ENCODE measurements at places on chromosomes 12 and 14.

DNA sequence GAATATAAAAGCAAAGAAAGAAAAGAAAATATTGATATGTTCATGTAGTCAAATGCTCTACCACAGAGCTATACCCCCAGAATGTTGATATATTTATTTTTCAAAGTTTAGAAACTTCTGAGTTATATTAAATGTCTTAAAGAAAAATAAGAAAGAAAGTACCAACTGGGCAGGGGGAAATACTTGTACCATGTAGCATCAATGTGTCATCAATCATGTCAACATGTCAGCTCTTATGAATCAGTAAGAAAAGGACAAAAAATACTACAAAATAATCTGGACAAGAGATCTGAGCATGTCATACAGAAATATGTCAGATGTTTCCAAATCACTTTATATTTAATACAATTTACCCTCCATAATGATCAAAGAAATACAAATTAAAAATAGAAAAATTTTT lies 595.1 kb upstream of the ATP2B1 start:
- DNase-seq, result no peak

DNA sequence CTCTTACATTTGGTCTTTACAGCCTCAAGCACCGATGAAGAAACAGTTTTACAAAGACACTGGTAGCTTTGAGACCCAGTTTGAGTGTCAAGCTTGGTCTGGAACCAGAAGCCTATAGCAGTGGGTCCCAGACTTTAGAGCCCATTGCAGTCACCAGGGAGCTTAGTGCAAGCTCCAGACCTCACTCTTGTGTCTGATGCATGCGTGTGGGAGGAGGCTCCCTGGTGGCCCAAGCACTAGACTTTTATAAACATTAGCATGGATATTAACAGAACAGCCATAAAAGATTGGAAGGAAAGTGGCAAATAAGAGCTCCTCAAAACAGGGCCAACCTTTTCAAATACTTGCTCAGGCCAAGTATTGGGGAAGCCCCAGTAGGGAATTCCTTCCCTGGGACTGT lies 45.5 kb downstream of the SLC8B1 start:
- no peak for DNase-seq

GRCh38 chr14:54364555-54365415 lies 32.0 kb upstream of the CDKN3 start:
- no peak for DNase-seq

DNA sequence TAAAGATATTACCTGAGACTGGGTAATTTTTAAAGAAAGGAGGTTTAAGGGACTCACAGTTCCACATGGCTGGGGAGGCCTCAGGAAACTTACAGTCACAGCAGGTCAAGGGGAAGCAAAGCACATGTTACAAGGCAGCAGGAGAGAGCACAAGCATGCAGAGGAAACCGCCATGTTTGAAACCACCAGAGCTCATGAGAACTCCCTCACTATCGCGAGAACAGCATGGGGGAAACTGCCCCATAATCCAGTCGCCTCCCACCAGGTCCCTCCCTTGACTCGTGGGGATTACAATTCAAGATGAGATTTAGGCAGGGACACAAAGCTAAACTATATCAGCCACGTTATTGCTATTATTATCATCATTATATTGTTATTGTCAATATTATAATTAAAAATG lies 138.7 kb downstream of the RIMBP2 start:
- no peak for DNase-seq

GRCh38 chr12:57479376-57480115 lies at the start of gene ARHGAP9:
Gene ARHGAP9, minus strand, starts transcription at chr12:57479866. Its CDS starts 460 bp downstream, at chr12:57479406.
- peak; percentile 80 for DNase-seq

DNA sequence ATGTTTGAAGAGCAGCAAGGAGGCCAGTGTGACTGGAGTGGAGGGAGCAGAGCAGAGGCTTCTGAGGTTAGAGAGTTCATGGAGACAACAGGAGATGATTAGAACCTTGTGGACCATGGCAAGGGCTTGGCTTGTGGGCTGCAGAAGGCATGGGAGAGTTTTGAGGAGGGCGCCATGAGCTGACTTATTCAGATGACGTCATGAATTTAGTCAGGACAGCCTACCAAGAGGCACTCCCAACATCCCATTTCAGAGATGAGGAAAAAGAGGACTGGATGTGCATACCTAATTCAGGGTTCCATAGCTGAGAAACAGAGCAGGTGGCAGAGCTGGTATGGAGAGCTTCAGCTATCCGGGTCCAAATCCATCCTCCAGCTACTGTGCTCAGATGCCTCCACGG lies 101.8 kb downstream of the PLXNC1 start:
- no peak for DNase-seq

- no peak for DNase-seq
Measured at GRCh38 chr12:63023926-63024325, 89.0 kb upstream of the PPM1H start.

DNA sequence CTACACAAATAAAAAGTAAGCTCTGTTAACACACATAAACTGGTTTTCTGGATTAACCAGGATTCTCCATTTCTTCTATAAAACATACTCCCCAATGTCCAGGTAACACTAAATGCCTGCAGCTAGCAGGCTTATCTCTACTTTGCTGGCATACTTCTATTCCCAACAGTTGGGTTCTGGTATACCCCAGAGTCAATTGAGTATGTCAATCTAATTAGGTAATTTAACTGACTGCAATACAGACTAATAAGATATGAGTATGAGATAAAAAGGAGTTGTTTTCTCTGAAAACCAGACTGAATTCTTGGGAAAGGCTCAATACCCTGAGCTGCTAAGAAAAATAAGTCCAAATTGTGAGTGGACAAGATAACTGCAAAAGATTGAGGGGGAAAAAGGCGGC lies 9.4 kb upstream of the NT5DC3 start:
- no peak for DNase-seq

- DNase-seq, result no peak
Measured at GRCh38 chr14:65997347-65997746, 488.8 kb upstream of the CCDC196 start.

GRCh38 chr12:111766608-111767361 lies at the start of gene ALDH2:
Gene ALDH2, plus strand, starts transcription at chr12:111766933. Its CDS starts 50 bp downstream, at chr12:111766983.
- peak; percentile 77 for DNase-seq

DNA sequence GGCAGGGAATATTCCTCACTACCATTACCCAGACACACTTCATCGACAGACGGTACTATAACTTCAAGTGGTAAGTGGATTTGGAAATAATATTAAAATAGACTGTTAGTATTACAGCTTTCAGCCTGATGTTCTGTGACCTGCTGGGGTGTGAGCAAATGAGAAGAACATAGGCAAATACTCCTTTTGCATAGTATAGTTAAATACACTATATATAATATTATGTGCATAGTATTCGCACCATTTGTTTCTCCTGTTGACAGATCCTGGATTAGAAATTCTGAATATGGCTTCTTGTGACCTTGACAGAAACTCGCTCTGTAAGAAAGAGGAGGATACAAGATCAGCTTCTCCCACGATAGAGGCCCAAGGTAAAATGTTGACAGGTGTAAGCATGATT lies 115.6 kb downstream of the DNAI7 start:
- DNase-seq, result no peak

DNA sequence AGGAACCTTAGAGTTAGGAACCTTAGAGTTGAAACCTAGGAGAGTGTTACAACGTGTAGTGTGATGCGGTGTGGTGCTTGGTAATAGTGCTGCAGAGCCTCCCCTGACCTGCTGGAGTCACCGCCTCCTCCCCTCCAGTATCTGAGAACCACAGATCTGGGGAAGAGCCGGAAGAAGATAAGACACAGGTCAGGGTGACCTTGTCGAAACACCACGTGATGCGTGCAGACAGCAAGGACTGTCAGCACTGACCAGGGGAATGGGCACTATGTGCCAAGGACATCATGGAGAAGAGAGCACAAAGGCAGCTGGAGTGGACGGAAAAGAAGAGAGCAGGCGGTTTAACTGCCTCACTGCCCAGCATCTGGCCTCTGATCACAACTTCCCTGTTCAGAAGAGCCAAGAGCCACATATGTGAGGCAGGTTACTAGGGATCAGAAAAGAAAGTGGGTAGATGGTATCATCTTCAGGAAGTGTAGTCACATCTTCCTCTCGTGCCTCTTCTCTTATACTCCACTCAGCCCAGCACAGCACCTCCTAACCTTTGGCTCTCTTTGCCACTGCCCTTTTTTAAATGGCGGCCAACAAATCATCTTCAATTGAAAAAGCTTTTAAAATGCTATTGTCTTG lies 93.7 kb downstream of the TESC start:
- no peak for DNase-seq

DNA sequence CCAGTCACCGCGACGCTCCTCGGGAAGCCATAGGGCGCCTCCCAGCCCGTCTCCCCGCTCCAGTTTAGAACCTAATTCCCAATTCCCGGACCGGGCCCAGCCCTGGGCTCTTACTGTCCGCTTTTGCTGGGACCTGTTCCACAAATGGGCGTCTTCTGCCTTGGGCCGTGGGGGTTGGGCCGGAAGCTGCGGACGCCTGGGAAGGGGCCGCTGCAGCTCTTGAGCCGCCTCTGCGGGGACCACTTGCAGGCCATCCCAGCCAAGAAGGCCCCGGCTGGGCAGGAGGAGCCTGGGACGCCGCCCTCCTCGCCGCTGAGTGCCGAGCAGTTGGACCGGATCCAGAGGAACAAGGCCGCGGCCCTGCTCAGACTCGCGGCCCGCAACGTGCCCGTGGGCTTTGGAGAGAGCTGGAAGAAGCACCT lies 797 bp downstream of the UNG start:
- no peak for DNase-seq

DNA sequence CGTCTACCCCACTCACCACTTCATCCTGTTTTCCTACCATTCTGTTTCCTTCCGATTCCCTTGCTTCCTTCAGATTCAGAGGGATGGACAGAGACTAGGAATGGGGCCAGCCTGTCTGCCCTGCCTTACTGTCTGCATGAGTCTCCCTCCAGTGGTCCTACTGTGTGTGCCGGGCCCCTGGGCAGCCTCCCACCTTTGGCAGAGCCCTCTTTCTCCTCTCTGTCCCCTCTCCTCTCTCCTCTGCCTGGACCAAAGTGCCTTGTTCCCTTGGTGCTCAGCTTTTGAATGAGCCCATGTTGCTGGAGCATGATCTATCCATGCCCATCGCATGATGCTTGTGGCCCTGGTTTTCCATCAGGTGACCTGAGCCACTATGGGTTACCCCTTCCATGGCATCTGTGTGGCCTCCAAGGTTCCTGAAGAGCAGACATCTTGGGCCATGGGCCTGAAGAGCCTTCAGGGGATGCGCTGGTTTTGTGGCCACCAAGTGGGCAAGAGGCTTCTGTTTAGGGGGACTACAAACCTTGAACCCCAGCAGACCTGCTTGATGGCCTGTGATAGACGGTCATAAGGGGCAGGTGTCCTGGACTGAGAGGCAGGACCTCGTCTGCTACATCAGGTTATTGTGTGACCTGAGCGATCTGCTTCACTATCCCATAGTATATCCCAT lies 54.2 kb upstream of the BCL11B start:
- no peak for DNase-seq

DNA sequence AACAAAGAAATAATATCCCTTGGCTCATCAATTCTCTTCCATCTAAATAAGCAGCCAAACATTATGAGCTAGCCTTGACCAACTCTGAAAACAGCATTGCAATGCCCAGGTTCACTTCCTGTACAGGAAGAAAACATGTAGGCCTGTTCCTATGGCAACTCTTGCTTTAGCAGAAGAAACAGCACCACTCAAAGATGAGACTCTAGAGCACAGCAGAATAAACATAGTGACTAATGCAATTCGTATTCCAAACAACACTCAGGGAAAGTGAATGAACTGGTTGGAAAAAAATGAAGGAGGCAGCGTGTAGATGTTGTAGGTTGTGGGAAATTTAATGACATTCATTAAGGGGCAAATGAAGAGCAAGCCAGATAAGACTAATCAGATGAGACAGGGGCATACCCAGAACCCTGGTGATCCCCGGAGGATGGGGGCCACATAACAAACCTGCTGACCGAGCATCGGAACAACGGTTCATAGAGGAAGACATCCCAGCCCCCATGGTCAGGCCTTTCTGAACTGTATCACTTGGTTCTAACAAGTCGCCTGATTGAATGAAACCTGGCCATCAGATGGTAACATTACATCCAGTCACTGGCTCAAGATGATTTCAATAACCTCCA lies 9.0 kb downstream of the ARHGDIB start:
- peak; percentile 71 for DNase-seq

DNA sequence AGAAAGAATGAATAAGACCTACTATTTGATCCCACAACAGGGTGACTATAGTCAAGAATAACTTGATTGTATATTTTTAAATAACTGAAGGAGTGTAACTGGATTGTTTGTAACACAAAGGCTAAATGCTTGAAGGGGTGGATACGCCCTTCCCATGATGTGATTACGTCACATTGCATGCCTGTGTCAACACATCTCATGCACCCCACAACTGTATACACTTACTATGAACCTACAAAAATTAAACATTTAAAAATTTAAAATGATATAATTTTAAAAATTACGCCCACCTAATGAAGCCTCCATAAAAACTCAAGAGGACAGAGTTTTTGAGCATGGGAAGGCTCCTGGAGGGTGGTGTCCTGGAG lies 94.5 kb downstream of the SCARB1 start:
- no peak for DNase-seq

- no peak for DNase-seq
Measured at GRCh38 chr12:3091382-3092241, 14.4 kb downstream of the TSPAN9 start.

Measured in NAMALWA (cell line).